ENCODE measurements at places on chromosomes 16 and 17.

DNA sequence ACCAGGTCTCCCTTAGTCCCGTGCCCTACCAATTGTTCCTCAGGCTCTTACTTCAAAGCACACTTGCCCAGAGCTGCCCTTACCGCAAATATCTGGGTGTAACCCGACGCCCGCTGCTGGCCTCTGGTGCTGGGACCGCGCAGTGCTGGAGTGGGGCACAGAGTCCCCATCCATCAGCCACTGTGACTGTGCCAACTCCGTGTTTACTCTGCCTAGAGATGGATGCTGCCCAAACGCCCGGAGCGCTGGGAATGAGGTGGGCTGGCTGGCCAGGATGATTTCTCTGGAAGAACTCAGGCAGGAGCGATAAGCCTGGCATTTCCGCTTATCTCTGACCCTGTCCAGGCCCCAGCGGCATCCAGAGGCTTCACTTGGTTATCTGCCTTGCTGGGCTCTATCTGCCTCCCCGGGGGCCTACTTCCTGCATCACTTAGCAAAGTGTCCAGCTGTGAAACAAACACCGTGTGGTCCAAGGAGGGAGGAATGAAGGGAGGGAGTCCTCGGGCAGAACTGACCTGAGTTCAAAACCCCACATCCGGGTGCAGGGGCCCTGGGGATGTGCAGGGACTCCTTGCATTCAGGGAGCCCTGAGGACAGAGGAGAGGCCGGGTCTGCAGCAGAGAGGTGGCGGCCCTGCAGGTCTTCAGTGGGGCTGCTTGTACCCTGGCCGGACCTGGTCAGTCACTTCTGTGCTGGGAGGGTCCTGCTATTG is 9.4 kb upstream of the MYLK3 start:
- no peak for DNase-seq

GRCh38 chr17:10821054-10821453 is 16.8 kb downstream of the PIRT start:
- DNase-seq = no peak

GRCh38 chr16:80107900-80108299 is 432.9 kb upstream of the DYNLRB2 start:
- DNase-seq = no peak

DNA sequence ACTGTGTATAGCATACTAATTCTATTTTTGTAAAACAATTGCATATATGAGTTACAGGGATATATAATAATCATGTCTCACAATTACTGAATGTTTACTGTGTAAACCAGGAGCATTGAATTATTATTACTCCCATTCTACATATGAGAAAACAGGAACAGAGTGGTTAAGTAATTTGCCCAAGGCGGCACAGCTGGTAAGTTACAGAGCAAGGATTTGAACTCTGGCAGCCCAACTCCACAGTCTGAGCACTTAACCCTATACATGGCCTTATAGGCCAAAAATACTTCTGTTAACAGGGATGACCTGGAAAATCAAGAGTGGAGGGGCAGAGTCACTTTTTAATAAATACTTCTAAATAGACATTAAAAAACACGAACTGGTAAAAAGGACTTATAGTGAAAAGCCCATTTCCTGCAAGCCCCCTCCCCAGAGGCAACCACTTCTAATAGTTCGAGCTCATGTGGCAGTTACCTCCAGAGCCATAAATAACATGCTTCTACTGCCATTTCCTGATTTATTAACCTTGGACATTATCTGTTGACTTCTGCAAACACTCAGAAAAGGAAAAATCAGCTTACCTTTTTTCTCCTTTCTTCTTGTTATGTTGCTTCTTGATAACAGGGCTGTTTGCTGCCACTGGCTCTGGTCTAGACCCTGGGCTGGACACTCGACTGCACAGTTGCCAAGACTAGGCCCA is 22.1 kb upstream of the ADGRG1 start:
- no peak for DNase-seq

DNA sequence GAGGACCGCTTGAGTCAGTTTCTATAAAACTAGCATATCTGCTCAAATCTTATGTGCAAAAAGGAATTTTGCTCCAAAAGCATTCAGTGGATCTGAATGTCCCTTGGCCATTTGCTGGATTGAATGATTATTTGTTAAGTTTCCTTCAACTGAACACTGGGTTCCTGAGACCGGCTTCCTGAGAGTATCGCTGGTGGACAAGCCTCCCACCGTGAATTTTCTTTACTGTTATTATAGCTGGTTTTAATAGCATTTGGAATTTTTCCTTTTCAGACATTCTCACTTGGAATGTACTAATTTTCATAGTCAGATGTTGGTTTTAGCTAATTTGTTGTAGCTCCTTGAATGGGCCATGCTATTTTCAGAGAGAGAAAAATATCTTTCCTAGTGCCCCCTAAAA is 9.8 kb upstream of the MYOCD start:
- DNase-seq = no peak

DNA sequence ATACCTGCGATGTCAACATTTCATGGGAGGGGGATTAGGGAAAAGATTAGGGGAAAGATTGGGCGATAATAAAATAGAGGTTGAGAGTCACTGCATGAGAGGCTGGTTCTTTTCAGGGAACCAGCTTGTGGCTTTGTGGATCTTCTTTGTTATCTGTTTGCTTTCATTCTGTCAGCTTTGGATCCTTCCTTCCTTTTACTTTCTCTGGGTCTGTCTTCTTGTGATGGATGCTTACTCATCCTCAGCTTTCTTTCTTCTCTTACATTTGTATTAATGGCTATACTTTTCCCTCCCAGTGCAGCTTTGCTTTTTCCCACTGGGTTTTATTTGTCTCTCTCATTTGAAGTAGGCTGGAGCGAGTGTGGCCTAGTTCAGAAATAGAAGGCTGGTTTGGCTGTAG is 47.1 kb downstream of the RPTOR start:
- DNase-seq = no peak

DNA sequence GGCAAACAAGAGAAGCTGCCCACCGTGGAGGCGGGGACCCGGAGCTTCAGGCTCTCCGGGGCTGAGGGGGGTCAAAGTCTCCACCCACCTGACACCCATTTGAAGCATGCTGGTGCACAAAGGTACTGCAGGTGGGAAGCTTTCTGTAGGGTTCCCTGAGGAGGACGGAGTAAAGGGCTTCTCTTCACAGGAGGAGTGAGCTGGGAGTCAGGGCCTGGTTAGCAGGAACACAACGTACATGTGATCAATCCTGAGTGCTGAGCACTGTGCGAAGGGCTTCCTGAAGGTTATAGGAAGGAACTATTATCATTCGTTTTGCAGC is 252.9 kb upstream of the RPL38 start:
- DNase-seq = no peak

DNA sequence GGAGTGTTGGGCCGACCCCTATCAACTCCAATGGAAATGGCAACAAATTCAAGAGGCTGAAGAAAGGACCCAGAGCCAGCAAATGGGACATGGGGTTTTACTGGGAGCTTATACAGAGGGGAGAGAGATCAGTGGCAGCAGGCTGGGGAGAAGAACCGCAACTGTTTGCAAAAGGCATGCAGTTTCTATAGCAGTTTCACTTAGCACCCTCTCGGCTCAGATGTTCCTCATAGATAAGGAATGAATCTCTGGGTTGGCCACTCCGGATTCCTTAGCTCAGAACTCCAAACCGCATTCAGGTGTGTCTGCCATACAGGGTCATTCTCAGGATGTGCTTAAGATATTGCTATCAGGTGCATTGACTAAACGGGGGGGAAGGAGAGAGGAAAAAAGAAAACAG is 71.1 kb upstream of the RPL38 start:
- no peak for DNase-seq

GRCh38 chr16:52649870-52650269 is 102.9 kb upstream of the TOX3 start:
- no peak for DNase-seq

DNA sequence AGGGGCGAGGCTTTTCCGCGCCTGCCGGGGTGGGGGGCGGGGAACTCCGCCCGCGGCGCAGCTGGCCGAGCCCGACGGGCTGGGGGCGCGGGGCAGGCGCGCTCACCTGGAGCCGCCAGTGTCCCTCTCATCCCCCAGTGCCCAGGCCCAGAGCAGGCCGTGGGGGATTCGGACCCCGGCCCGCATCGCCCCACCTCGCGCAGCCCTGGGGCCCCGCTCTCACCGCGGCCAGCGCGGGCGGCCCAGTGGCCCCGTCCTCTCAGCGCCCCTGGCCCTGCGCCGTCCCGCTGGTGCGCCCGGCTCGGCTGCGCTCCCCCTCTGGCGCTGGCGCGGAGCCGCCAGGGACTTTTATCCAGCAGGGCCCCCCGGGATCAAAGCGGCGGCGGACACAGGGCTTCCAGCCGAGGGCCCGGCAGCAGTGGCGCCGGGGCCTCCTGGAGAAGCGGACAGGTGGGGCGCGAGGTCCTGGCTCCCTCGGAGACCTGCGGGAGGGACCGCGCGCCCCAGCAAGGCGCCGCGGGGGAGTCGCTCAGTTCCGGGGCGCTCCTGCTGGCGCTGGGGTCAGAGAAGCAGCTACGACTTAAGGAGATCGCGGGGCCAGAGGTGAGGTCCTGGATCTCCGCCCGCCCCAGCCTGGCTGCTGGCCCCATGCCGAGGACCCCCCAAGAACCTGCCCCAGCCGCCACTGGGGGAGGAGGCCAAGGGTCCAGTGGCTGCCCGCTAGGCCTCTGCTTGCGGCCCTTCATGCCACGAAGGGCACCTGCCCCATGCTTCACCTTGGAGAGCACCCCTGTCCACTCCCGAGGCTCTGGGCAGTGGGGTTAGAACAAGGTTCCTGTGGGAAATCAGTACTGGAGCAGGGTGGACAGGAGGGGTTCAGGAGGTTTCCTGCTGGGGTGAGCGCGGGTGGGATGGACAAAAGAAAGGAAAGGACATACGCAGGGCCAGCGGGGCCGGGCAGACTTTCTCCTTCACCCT is 823 bp upstream of the NOTUM start:
- no peak for DNase-seq

GRCh38 chr17:4175921-4176807 is 33.2 kb downstream of the CYB5D2 start:
- DNase-seq = no peak

DNA sequence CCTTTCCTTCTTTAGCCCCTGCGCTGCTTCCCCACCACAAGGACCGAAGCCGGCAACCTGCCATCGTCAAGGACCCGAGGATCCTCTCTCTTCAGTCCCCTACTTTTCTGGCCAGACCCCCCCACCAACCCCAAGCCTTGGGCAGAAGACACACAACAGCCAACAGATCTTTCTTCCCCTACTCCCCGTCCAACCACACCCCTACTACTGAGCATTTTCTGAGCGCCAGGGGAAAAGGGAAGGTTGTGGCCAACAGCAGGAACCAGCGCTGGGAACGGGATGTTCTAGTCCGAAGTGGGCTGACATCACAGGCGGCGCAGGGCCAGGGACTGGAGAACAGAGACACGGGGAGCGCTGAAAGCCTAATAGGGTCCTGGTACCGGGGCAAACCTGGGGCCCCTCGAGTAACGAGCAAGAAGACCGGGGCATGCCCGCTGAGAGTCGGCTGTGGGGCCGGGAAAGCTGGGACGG is 528 bp downstream of the PER1 start:
- no peak for DNase-seq

DNA sequence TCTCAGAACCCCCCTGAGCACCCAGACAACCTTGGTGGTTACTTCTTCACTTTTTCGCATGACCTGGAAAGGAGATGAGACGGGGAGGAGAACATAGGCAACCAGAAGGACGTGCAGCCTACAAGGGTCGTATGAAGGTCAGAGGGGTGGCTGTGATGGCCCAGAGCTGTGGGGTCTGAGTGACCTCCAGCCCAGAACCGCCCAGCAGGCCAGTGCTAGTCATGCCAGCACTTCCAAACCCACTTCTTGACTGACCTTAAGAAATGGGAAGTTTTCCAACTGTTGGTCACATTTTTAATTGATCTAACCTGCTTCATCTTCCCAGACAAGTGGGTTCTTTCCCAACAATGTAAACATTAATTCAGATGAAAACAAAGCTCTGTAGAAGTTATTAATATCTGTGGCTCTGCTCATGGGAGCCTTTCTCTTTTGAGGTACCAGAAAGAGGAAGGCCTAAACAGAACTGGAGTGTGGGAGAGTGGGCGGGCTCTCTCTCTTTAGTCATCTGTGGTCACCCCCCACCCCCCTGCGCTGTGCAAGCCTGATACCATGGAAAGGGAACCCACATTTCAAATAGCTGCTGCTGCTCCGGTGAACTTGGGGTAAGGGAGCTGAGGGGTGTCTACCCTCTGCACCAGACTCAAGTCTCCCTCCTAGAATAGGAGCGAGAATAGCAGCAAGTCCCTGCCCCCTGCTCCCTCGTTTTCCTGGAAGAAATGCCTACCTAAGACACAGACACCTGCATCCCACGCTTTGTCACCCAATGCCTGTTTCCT is 101.6 kb downstream of the RAB11FIP4 start:
- DNase-seq = no peak

GRCh38 chr17:21278450-21279197 is 5.9 kb upstream of the MAP2K3 start:
- no peak for DNase-seq

- DNase-seq = no peak
Measured at GRCh38 chr17:50072130-50072529, 16.2 kb downstream of the ITGA3 start.

DNA sequence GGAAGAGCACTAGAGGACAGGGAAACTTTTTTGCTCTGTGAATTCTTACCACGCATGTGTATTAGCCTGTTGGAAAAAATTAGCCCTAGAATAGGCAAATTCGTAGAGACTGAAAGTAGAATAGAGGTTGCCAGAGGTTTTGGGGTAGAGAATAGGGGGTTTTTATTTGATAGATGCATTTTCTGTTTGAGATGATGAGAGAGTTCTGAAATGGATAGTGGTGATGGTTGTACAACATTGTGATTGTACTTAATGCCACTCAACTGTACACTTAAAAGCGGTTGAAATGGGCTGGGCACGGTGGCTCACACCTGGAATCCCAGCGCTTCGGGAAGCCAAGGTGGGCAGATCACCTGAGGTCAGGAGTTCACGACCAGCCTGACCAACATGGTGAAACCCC is 8.0 kb upstream of the DOC2B start:
- DNase-seq = no peak

GRCh38 chr17:19464031-19465026 is 53.3 kb downstream of the RNF112 start:
- no peak for DNase-seq

DNA sequence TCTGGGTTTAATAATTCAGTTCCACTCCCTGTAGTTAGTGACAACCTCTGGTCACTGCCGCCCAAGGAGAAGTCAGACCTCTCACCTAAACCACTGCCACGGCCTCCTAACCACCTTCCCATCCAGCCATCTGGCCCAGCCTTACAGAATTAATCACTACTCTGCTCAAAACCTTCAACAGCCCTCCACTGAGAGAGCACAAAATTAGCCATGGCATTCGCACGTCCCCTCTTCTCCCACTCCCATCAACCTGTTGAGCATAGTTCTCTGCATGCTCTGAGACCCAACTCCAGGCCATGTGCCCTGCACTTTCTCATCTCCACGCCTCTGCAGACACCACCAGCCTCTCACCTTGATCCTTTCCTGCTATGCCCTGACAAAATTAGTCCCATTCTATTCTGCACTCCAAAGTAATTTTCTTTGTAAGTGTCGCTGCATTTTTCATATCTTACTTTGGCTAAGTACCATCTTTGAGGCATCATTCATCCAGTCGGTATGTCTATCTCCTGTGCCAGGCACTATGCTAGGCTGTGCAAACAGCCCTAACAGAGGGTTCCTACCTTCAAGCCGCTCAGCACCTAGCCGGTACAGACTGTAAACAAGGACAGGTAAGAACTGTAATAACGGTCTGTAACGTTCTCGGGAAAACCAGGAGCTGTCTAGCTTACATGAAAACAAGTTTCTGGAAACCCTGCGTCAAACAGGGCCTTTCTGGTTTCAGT is 963 bp downstream of the COPRS start:
- no peak for DNase-seq

GRCh38 chr16:27665881-27666280 is 115.9 kb downstream of the KATNIP start:
- DNase-seq = no peak

GRCh38 chr17:16052486-16052885 is 52.9 kb downstream of the TTC19 start:
- no peak for DNase-seq

- DNase-seq = no peak
Measured at GRCh38 chr16:4365014-4365406, 6.6 kb upstream of the VASN start.
